ENCODE measurements at places on chromosomes 1 and 21.
A peak's percentile ranks its signal among the peaks of the same experiment; 100 is the strongest.

DNA sequence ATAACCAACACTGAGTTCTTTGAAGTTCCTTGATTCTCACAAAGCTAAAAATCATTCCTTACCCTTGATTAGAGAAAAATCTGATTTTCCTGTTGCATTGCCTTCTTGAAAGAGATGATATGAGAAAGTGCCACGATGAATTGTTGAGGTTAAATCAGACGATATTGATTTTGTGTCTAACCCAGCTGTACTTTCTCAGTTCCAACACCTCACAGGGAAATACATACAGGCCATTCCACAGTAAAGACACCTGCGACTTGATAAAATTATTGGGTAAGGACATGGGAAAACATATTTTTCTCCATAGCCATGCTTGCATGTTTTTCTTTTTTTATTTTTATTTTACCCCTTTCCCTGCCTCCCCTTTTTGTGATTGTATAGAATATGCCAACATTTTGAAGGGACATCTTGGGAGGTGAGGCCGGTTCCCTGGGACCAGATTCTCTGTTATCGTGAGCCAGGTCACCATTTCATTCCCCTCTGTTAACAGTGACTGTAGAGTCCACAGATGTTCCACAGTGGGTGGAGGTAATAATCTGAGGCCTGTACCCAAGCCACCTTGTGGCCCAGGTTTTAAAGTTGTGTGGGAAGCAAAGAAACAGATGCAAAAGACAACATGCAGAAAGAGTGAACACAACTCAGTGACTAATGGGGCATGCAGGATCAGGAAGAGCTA, 255.4 kb upstream of the ST6GALNAC5 start:
- no peak for DNase-seq

DNA sequence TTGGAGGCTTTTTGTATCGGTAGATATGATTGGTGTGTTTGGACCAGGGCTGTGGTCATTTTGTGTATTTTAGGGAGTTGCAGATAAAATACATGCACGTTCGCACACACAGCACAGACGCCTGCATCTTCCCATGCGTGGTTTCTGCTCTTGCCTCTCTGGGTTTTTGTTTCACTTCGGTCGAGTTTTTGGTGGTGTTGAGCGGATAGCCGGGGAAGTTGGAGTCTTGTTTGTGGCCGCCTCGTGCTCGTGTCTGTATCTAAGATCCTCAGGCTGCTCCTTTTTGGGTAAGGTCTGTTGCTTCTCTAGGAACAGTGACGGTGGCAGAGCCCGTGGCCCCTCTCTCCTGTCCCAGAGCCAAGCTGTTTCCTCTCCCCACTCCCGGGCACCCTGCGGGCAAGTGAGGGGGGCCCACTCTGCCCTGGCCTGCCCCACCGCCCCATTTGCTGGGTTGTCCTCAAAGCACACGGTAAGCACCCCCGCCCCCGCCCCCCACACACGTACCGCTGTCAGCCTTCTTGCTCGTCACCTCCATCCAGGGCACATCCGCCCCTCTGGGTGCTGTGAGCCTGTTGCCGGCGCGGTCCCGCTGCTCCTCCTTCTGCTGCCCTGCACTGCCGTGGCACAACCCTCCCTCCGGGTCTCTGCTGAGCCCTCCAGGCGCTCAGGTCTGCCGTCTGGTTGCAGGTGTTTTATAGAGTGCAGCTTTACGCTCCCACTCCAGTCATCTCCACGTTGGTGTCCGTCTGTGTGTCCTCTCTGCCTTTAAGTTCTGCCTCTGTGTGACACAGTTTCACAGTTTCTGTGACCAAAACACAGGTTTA, 51.9 kb downstream of the AGPAT3 start:
- peak; percentile 71 for DNase-seq

DNA sequence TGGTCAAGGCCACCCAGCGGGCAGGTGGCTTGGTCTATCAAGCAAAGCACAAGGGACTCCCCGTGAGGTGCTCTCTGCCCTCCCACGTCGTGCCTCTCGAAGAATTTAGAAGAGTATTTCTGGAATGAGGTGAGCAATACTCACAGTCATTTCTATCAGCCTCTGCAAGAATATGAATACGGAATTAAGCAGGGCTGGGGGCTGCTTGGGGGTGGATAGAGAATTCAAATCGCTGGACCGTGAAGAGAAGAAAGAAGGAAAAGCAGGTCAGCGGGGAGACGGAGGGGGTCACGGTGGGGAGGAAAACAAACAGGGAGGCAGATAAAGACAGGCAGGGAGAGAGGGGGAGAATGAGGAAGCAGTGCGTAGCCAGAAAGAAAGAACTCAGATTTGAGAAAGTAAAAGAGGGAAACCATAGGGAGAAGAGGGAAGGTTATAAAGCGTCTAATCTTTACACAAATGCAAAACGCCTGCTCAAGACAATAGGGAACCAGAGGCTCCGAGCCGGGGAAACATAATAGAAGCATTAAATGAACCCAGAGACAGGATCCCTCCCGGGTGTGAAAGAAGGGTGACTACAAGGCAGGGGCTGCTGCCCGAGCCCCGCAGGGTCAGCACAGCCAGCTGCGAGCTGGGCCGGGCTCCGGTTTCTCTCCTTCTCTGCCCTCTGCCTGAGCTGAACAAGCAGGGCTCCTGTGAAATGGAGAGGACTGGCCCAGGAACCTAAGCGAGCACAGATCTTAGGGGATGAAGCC, 2.1 kb upstream of the EDN2 start:
- no peak for DNase-seq

DNA sequence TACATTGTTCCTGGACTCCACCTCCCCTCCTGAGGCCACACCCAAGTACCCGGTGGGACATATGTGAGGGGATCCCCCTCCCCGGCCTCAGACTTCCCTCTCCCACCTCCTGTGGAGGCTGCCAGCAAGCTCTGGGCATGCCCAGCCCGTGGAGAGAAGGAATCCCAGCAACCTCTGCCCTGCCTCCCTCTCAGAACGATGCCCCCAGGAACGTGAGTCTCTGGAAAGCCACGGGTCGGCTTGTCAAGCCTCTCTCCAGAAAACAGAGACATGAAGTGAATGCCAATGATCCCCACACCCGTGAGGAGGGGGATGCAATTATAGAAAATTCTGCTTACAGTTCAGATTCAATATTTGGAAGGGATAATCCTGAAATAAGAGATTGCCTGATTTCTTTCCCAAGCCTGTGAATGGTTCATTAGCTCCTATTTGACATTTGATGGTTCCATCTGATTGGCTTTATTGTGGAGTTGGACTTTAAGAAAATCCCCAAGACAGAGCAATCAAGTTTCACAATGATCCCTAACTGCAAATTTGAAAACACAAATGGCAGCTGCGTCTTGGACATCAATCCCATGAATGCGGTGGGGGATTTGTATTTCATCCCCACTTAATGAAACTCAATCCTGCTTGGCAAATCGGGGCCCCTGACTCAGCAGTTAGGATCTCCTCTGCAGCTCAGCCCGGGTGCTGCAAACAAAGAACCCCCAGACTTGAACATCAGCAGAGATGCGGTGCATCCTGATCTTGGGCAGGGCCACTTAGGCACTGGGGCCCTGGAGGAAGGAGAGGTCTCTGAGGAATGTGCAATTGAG, 9.1 kb upstream of the GUCA2B start:
- no peak for DNase-seq

DNA sequence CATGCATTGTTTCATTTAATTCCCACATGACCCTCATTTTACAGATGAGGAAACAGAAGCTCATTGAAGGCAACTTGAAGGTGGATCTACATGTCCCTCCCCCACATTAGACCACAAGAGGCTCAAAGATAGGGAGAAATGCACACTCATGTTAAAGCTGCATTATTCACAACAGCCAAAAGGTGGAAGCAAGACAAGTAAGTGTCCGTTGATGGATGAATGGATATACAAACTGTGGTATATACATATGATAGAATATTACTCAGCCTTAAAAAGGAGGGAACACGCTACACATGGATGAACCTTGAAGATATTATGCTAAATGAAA, 149.7 kb upstream of the JUN start:
- DNase-seq: no peak

DNA sequence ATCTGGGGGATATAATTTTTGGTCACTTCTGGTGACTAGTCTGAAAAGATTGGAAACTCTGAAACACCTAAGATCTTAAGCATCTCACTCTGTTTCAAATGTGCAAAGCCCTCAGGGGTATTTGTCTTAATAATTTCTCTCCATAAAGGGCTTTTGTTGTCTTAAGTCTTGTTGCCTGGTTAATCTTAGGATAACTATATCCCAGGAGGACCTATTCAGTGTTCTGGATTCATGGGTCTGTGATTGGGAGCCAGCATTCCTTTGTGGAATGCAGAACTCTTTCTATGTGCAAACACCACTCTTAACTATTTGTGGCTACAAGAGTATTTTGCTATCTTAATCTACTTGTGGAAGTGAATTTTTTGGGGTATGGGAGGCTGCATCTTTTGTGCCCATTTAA, 1573.0 kb upstream of the PRMT6 start:
- DNase-seq: no peak

DNA sequence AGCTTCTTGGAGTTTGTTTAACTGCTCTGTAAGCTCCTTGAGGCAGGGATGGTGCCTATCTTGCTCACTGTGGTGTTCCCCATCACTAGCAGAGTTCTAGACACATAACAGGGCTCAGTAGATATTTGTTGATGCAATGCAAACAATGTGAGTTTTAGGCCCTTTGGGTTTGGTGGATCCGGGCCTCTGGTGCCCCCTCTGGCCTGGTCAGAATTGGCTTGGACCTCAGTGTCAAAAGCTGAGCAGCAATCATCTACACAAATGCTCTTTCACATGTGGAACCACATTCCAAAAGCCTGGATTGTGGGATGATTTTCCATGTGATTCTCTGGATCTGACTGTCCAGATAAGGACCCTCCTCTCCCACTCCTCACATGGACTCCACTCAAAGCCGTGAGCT, 53.4 kb upstream of the BCAR3 start:
- DNase-seq: no peak

DNA sequence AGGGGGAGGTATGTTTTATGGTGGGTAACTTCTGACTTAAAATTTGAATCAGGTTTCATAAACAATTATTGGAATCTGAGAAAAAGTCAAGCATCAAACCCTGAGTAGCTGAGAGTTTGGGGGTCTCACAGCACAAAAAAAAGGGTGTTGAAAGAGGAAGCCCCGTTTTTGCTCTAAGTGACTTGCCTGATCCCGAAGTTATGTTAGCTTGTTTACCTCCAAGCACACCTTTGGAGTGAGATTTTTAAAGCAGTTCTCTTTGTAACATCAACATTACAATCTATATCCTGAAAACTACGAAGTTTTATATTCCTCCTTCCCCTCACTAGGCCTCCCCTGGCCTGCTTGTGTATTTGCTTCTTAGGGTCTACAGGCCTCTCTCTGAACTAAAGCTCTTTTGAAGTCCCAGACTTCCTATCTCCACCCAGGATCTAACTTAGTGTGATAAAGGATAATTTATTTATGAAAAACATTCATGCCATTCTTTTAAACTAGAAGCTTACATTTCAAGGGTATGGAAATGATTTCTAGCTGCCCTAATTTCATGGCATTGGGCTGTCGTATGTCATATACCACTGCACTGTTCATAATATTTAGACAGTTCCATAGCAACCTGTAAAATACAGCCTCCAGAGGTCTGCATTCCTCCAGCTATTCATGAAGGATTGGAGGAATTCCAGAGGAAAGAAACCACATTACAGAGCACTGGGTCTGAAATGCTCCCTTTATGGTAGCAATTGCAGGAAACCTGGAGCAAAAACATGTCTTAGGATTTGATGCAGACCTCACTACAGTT, 36.1 kb upstream of the RGS1 start:
- DNase-seq: peak; percentile 47

- DNase-seq: no peak
Measured at GRCh38 chr1:204758601-204759000, 73.1 kb upstream of the LRRN2 start.

- DNase-seq: no peak
Measured at GRCh38 chr1:161311595-161312181, 1.9 kb upstream of the MPZ start.
